ENCODE measurements at places on chromosomes 13 and 19. TPM values are rescaled to one million over a fixed set of nuclear protein-coding genes. Genes with fewer than 3 reads are reported as not detected.

DNA sequence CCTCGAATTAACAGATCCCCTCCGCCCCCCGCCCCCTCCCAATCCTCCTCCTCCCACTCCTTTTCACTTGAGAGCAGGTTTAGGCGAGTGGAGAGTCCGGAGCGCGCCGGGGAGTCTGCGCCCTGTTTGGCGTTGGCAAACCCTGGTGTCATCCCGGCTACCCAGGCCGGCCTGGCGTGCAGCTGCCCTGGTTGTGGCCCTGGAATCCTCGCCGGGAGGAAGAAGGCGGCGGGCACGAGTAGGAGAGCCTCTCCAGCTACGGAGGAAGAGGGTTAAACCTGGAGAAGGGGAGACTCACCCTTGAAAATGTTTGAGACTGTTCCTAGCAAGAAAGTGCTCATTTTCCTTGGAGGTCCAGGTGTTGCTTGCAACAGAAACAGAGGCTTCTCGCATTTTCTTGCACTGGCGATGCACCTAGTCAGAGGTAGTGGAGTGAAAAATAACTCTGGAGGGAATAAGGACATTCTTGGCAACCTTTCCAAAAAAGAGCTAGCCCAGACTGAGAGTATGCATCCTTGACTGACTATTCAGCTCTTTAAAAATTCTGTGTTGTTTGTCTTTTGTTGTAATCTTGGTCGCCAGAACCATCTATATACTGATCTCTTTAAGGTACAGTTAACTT is 1.3 kb upstream of the SOX21 start:
- H3K27ac ChIP-seq: no peak overlapping the region
- H3K4me3 ChIP-seq: no peak overlapping the region
- DNase-seq: no peak
- H3K4me1 ChIP-seq: peaks cover 5% of the 10 kb centered on the region

DNA sequence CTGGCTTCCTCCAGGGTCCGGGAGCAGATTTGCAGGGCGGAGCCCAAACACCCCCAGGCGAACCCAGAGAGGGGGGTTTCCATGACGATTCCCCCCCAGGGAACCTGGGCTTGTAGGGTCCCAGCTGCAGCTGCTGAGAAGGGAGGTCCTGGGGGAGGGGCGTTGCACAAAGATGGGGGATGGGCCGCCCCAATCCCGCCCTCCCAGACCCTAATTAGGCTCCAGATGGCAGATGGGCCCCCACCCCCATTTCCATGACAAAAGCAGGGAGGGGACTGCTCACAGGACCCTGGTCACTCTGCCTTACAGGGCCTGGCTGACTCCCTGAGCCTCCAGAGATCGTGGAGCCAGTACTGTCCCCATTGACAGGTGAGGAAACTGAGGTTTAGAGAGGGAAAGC is 15.2 kb downstream of the ELAVL3 start:
- no peaks in the 10 kb centered on the region for H3K36me3 ChIP-seq
- no peak overlapping the region for H3K4me3 ChIP-seq

DNA sequence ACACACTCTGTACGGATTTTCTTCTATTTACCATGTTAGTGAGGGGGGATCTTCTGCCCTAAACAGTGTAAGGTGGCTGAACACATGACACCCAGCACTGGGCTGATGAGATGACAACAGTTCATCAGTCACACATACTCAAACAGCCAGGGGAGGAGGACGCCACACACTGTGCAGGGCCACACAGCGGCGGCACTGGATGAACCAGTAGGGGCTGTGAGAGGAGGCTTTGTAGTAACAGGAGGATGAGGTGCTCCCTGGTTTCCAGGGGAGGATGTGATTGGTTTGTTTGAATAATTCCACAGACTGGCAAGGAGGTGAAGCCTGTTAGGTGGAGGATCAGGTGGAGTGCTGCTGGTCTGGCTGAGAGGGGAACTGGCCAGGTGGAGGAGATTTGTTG is 16.3 kb upstream of the GTF3A start:
- no peak overlapping the region for H3K4me3 ChIP-seq
- peaks cover 6% of the 10 kb centered on the region for H3K4me1 ChIP-seq
- no peaks in the 10 kb centered on the region for H3K27me3 ChIP-seq
- DNase-seq: no peak

PSPN gene
- total RNA-seq: 0.72 TPM

DNA sequence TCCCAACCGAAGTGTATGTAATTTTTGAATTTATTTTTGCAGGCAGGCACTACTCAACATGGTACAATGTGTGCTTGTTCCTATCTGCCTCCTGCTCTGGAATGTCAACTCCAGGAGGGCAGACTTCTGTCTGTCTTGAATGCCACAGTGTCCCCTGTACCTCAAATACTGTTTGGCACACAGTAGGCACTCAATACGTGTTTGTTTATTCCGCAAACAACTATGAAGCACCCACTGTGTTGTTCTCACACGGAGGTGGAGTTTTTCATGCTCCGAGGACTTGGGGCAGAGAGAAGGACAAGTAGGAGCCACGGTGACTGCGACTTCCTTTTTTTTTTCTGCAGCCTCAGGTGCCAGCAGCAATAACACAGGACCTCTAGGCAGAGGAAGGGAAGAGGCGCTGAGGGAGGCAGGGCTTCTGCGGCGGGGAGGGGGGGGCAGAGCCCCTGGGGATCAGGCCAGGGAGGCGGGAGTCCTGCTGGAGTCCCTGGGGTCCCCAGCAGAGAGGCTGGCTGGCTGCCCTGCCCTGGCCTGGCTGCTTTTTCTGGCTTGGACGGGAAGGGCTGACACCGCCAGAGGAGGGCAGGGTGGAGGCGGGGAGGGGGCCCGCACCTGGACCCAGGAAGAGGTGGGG is 29.3 kb upstream of the TNFAIP8L1 start:
- no peak overlapping the region for H3K4me3 ChIP-seq
- no peaks in the 10 kb centered on the region for H3K36me3 ChIP-seq
- H3K4me1 ChIP-seq: peaks cover 3% of the 10 kb centered on the region
- no peak overlapping the region for H3K27ac ChIP-seq
- no peaks in the 10 kb centered on the region for H3K27me3 ChIP-seq

NEK3 gene
- 11.9 TPM for total RNA-seq

- no peaks in the 10 kb centered on the region for H3K4me1 ChIP-seq
- H3K36me3 ChIP-seq: no peaks in the 10 kb centered on the region
- no peak for DNase-seq
- no peak overlapping the region for H3K27ac ChIP-seq
These were observed 233.6 kb downstream of the POSTN start for GRCh38 chr13:37364956-37365355.

GRCh38 chr19:53868091-53868891 is 608 bp downstream of the MYADM start:
- peak; percentile 78 for DNase-seq
- H3K27me3 ChIP-seq: no peaks in the 10 kb centered on the region
- H3K4me3 ChIP-seq: peak overlapping the region; percentile 73
- peaks cover 6% of the 10 kb centered on the region for H3K4me1 ChIP-seq
- no peaks in the 10 kb centered on the region for H3K36me3 ChIP-seq

ATP4B gene
- not detected for total RNA-seq

PBX4 gene
- 3.2 TPM for total RNA-seq

DNA sequence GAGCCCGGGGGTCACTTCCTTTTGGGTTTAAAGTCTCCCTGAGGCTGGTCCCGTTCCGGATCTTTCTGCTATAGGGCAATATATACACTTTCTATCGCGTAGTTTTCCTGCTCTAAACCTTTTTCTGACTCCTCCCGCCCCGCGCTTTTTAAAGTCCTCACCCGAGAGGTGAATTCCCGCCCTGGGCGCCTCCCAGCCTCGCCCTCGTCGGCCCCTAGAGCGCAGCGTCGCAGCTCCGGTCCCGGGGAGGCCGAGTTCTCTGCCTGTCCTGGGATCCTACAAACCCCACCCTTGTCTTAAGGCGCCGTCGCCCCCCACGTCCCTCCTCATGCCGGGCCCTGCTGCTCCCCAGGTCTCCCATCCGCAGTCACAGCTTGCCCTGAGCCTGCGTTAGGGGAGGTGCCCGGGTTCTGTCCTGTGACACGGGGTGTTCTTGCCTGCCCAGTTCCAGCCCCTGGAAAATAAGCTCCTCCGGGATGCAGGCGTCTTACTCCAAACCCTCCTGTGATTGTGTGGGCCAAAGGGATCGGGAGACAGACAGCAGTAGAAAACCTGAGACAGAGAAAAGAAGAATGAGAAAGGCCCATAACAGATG is 491 bp downstream of the ZNF525 start:
- H3K4me1 ChIP-seq: no peaks in the 10 kb centered on the region
- no peaks in the 10 kb centered on the region for H3K36me3 ChIP-seq
- H3K4me3 ChIP-seq: peak overlapping the region; percentile 66
- no peak for DNase-seq
- H3K27ac ChIP-seq: peak overlapping the region; percentile 33

ATP1A3 gene
- 0.32 TPM for total RNA-seq

GRCh38 chr13:106115081-106115480 is 420.4 kb downstream of the EFNB2 start:
- no peak overlapping the region for H3K27ac ChIP-seq
- H3K4me3 ChIP-seq: no peak overlapping the region
- H3K27me3 ChIP-seq: no peaks in the 10 kb centered on the region
- peaks cover 2% of the 10 kb centered on the region for H3K4me1 ChIP-seq
- no peak for DNase-seq

DNA sequence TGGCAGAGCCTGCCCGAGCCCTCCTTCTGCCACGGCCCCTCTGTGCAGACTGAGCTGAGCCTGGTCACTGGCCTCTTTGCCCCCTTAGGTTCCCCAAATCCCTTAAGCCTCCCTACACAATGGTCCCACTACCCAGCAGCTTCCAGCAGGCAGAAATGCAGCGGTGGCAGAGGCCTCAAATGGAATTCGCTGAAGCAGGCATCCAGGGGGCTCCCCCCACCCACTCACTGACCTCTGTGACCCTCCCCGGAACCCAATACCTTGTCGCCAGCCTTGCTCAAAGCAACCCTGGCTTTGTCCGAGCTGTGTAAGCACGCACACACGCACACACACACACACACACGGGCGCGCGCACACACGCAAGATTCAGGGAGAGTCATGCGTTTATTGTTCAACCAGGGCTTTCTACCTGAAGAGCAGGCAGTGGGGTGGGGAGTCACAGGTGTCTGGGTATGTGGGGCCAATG is at the start of gene LIM2:
Gene LIM2, minus strand, starts transcription at position 51 of the 466 bp plus-strand sequence. CDS start 531 bp downstream, outside the sequence.
- no peaks in the 10 kb centered on the region for H3K27me3 ChIP-seq
- no peaks in the 10 kb centered on the region for H3K4me1 ChIP-seq
- no peak within 1 kb of the TSS for H3K4me3 ChIP-seq
- no peaks in the 10 kb centered on the region for H3K36me3 ChIP-seq
- no peak for DNase-seq

SCGB2B2 gene
- 0.87 TPM for total RNA-seq

ZNF709 gene
- total RNA-seq: 7.9 TPM

DNAAF3 gene
- total RNA-seq: not detected

IZUMO4 gene
- total RNA-seq: 10.2 TPM

DNA sequence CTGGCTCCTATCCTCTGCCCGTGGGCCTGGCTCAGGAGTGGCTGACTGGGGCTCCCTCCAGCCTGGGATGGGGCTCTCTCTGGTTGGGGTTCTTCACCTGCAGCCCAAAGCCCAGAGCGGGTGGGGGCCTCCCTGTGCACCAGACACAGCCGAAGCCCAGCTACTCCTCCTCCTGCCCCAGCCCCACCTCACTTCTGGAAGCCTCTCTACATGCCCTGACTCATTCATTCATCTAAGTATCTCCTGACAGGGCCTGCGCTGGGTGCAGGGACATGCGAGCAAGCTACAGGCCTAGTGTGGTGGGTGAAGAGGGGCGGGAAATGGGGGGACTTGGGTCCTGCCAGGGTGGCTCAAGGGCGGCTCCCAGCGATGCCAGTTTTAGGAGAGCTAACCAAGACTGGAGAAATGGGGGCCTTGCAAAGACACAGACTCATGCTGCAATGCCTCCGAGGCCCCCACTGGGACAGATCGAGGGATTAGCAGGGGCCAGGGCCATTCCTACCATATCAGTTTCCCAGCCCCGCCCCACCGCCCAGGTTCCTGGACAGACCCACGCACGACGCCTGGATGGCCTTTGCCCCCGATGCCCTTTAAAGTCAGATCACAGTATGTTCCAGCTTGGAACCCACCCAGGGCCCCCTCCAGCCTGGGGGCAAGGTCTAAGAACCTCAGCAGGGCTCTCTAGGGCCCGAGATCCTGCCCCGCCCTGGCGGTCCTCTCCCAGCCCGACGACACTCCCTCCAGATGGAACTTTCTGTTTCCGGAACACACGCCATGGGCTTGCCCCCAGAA is 12.6 kb downstream of the LSM4 start:
- H3K36me3 ChIP-seq: no peaks in the 10 kb centered on the region
- no peak overlapping the region for H3K4me3 ChIP-seq
- no peaks in the 10 kb centered on the region for H3K27me3 ChIP-seq
- H3K27ac ChIP-seq: no peak overlapping the region
- peaks cover 12% of the 10 kb centered on the region for H3K4me1 ChIP-seq

DNA sequence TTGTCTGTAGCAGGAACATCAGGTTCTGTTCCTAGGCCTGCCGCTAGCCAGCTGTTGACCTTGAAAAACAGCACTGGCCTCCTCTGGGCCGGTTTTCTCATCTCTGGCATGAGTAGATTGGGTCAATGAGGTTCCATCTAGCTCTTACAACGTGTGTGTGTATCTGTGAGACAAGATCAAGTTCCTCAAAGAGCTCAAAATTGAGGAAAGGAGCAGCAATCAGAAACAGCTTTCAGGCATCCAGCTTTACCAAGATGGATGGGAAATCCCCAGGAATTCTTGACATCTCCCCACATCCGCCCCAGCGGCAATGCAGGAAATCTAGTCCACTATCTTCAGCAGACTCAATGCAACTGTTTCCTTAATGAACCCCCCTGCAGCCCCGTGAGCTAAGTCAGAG is 4.9 kb downstream of the FLT1 start:
- no peak overlapping the region for H3K4me3 ChIP-seq
- peaks cover 4% of the 10 kb centered on the region for H3K4me1 ChIP-seq
- no peaks in the 10 kb centered on the region for H3K36me3 ChIP-seq
- no peak for DNase-seq
- H3K27me3 ChIP-seq: no peaks in the 10 kb centered on the region

GRCh38 chr13:89688918-89689317 is 1658.6 kb upstream of the MIR17HG start:
- H3K4me3 ChIP-seq: no peak overlapping the region
- DNase-seq: no peak
- no peak overlapping the region for H3K27ac ChIP-seq

CYP4F12 gene
- 4.3 TPM for total RNA-seq

CEACAM7 gene
- total RNA-seq: not detected

SLAIN1 gene
- total RNA-seq: 10.5 TPM

HPN gene
- total RNA-seq: 2.0 TPM

ZFP28 gene
- total RNA-seq: 13.1 TPM

CLDN10 gene
- 1.1 TPM for total RNA-seq

DNA sequence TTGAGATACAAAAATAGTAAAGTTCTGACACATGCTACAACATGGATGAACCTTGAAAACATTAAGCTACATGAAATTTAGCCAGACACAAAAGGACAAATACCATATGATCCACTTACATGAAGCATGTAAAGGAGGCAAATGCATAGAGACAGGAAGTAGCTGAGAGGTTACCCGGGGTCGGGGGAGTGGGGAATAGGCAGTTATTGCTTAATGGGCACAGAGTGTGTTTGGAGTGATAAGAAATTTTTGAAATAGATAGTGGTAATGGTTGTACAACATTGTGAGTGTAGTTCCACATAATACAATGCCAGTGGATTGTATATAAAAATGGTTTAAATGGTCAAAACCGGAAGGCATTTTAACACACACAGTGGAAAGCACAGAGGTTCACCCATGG is 4.3 kb downstream of the N4BP2L1 start:
- no peaks in the 10 kb centered on the region for H3K27me3 ChIP-seq
- no peak overlapping the region for H3K27ac ChIP-seq
- no peak overlapping the region for H3K4me3 ChIP-seq
- no peaks in the 10 kb centered on the region for H3K36me3 ChIP-seq

GRCh38 chr13:51233117-51233826 is 11.1 kb downstream of the FAM124A start:
- DNase-seq: no peak
- H3K4me3 ChIP-seq: no peak overlapping the region
- H3K27ac ChIP-seq: no peak overlapping the region
- no peaks in the 10 kb centered on the region for H3K27me3 ChIP-seq
- no peaks in the 10 kb centered on the region for H3K36me3 ChIP-seq
- no peaks in the 10 kb centered on the region for H3K4me1 ChIP-seq
